ENCODE measurements at places on chromosomes 3 and 15.

- DNase-seq = no peak
Observed at GRCh38 chr3:98994128-98994762, 92.8 kb upstream of the DCBLD2 start.

DNA sequence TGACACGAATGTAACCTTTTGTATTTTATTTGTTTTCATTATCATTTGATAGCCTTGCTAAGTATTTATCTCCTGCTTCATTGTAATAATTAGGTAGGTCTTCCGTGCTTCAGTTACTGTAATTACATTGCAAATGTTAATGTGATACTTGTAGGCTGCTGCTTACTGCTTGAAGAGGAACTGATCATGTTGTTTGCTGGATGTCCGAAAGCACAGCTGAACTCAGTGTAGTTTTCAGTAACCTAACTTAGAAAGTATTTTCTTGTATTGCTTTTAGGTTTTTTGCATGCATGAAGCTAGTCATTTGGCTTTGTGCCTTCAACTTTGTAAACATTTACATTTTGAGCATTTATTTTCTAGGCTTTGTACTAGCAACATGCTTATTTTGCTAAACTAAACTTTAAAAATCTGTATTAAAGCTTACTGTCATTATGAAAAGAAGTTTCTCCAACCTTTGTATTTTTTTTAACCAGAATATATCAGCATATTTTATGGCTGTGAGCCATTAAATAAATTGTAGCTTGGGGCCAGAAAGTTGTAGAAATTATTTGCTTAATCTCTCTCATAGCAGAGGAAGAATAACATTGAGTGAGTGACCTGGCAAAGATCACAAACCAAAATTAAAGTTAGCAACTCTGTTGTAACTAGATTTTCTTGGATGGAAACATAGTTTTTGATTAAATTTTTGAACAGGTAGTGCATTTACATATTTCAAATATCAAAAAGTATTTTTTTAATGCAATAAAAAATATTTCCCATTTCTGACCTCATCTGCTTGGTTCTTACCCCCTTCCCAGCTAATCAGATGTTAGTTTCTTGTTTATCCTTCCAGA is 30.7 kb downstream of the SACM1L start:
- DNase-seq = no peak

DNA sequence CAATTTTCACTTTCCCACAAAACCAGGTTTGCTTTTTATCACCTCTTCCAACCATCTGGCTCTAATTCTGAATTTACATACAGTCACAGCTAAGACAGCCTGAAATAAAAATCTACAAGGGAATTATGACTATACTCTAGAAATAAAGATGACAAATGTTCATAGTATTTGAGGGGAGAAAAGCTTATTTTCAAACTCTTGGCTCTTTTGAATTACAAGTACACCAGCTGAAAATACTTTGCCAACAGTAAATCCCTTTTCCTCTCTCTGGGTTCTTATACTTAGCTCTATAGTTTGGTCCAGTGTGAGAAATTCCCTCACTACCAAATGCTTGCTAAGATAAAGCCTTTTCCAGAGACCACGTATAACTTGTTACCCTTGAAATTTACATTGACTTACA is 1037.9 kb downstream of the ROBO1 start:
- DNase-seq = no peak

GRCh38 chr3:161550491-161551195 is 54.0 kb downstream of the OTOL1 start:
- no peak for DNase-seq

- no peak for DNase-seq
Observed at GRCh38 chr3:242602-243355, 46.2 kb downstream of the CHL1 start.

GRCh38 chr3:133227813-133228212 is 172.0 kb upstream of the BFSP2 start:
- no peak for DNase-seq

GRCh38 chr3:105553851-105554250 is 187.1 kb downstream of the ALCAM start:
- no peak for DNase-seq

DNA sequence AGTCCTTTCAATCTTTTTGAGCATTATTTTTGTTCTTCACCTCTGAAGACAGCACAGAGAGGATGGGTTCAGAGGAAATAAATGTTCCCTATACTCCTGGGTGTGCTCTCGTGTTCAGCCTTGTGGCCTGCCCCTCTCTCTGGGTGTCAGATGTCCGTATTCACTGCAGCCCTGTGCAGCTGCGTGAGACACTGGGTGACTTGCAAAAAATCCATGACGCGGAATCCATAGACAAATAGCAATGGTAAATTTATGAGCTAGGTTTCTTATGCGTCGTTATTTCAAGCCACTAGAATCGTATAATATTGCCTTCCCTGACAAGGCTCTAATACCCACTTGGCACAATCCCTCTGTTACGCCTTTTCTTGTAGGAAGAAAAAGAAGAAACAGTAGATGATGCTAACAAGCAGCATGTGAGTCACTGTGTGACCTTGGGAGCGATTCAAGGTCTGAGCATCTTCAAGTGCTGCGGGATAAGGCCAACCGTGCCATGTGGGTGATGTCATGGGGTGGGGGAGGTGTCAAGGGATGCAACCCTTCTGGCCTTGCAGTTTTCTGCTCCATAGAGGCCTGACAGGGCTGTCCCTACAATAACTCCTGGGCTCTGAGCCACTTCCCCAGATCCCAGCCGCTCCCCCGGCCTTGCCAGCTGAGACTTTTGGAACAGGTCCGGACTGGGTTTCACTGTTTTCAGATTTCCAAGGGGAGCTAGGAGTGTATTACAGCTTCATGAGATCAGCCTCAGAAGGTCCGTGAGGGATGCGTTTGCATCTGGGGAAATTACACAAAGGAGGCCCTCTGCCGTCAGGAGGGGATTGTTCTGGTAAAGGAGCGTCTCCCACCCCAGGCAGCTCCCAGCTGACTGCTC is 47.6 kb upstream of the POMGNT2 start:
- no peak for DNase-seq

DNA sequence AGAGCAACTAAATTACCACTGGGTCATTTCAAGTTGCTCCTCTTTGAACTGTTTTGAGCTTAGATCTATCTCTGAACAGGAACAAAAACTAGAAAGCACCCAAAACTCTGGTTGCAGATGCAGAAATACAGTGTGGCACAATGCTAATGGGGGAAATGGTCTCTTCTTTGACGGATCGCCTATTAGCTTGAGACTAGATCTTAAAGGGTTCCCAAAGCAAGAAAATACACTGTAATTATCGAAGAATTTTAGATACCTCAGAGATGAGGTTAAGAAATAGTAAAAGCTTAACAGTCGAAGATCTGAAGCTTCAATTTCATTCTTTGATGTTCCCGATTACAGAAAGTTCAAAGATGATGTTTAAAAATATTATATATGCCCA is 818 bp downstream of the PPP1R2 start:
- DNase-seq = no peak

DNA sequence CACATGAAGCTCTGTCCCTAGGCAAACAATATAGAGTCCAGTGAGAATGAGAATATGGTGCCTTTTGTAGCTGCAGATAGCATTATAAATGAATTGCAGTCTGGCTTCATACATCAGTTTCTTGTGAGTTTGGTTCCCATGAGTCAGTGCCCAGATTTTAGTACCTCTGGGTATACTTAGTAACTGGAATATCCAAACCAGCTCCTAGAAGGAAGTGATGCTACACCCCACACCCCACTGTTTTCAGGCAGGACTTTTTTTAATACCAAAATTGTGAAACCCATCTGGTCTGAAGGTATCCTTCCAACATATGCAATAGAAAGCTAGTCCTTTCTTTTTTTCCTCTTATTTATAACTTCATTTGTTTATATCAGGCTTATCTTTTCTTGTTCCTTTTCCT is 42.1 kb upstream of the FOXP1 start:
- DNase-seq = no peak

GRCh38 chr15:92430069-92430440 is 36.4 kb downstream of the ST8SIA2 start:
- no peak for DNase-seq

DNA sequence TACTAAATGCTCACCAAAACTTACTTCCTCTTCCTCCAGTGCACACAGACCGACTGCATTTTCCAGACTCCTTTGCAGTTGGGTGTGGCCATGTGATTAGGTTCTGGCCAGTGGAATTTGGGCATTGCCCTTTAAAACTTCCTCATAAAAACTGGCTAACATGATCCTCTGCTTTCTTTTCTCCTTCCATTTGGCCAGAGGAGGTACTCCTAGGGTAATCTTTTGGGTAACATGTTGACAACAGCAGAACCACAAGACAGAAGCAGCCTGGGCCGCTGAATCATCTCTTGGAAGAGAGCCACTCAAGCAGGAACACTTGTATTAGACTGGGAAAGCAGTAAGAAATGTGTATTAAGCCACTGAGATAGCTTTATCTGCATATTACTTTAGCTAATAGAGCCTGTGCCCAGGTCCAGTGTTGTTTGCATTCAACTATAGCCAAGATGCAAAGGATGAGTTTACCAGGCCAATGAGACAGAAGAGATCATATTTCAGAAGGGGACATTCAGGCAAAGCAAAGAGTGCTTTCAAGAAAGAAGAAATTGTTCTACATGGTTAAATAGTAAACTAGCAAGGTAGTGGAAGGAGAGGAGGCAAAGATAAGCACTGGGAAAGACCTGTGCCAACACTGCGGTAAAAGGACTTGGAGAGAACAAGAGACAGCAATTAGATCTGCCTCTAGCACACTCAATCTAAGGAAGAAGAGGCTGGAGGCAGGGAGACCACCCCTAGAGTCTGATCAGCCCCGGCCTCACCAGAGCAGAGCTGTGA is 79.8 kb downstream of the PLCH1 start:
- no peak for DNase-seq

DNA sequence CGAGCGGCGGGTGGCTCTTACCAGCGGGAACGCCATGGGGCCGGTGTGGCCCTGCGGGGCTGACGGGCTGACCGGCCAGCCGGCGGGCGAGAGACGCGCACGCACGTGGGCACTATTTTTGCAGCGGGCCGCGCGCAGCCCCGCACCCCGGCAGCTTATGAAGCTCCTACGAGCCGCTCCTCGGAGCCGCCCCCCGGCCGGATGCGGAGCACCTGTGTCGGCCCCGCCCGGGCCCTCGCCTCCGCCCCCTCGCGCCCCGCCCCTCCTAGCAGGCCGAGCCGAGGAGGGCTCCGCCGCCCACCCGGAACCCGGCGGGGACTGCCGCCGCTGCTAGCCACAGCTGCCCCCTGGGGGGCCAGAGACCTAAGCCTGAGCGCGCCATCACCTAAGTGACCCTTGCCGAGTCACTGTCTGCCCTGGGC is 683 bp upstream of the CPEB1 start:
- DNase-seq = peak; percentile 65

DNA sequence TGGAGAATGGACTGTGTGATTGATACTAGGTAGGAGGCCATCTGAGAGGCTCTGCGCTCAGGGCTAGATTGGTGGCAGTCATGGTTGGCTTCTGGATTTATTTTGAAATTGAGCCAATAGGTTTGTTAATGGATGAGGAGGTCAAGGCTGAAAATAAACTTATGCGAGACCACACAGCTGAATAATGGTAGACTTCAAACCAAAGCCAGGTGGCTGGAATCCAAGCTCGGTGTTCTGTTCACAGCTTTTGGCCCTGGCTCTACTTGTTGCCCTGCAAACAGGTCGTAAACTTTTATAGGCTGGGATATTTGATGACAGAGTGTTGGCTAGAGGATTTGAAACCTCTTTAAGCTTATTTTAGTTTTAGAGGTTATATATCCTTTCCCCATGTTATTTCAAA is 160.4 kb downstream of the CHL1 start:
- DNase-seq = no peak

DNA sequence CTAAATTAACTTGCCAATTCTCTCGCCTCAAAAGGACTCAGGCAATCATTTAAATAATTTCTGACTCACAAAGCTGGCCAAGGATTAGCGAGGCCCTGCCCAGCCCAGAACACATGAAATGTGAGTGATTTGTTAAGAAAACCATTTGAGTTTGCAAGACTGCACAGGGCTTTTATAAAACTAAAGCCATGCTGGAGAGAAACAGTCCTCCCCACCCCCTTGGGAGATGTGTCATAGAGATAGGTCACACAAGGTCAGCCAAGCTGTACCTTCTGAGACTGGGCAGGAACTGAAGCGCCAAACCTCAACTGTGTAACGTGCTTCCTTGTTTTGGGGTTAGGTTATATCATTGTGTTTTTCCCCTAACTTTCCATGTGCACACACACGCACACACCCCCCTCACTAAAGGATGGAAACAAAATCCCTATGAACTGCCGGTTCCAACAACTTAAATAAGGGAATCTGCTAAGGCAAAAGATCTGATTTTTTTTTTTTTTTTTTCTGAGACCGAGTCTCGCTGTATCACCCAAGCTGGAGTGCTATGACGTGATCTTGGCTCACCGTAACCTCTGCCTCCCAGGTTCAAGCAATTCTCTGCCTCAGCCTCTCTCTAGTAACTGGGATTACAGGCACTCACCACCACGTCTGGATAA is 8.1 kb downstream of the SPATA12 start:
- DNase-seq = peak; percentile 27

DNA sequence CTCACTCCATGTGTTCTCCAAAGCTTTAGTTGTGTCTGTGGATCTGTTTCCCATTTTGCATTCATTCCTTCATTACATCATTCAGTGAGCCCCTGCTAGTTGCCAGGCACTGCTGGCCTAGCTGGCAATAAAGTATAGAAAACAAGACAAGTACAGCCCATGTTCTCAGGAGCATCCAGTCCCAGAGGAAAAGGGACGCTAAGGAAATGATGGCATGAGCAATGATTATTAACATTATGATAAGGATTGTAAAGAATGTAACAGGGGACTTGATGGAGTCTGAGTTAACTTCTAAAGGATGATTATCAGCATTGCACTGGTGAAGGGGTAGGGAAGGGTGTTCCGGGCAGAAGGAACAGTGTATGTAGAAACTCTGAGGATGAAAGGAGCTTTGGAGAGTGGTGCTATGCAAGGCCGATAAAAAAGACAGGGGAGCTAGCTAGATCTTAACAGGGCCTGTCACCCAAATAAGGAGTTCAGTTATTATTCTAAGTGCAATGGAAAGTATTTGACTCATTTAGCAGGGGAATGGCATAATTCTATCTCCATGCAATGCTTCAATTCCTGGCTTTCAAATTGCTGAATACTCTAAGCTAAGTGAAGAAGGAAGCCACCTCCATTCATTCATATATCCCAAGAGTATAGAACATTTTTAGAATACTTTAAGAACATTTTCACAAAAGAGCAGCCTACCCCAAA is 258.2 kb upstream of the STT3B start:
- DNase-seq = no peak

GRCh38 chr3:88912294-88912877 is 195.0 kb upstream of the EPHA3 start:
- no peak for DNase-seq

GRCh38 chr3:124281453-124282316 is 289.8 kb upstream of the ROPN1 start:
- DNase-seq = no peak

GRCh38 chr15:55277116-55277564 is 12.5 kb downstream of the RAB27A start:
- DNase-seq = no peak

Data from nephron progenitor cell (in vitro differentiated cells).